ENCODE measurements at places on chromosomes 11 and 22.
A peak's percentile ranks its signal among the peaks of the same experiment; 100 is the strongest.

DNA sequence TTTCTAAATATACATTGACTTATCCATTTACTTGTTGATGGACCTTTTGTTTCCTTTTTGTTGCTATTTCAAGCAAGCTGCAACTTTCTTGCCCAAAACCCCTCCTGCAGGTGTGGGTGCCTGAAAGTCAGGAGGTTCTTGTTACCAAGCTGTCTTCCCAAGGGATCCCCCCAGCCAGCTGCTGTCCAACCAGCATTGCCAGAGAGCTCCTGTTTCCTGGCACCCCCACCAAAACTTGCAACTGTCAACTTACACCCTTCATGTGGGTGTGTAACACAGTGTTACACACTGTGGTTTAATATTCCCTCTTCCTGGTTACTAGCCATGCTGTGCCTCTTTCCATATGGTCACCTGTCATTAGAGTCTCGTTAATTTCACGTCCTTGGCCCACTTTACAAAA lies 1.6 kb upstream of the KRTAP5-1 start:
- DNase-seq = no peak

GRCh38 chr11:94740083-94741021 lies 27.8 kb upstream of the AMOTL1 start:
- DNase-seq = peak; percentile 21

DNA sequence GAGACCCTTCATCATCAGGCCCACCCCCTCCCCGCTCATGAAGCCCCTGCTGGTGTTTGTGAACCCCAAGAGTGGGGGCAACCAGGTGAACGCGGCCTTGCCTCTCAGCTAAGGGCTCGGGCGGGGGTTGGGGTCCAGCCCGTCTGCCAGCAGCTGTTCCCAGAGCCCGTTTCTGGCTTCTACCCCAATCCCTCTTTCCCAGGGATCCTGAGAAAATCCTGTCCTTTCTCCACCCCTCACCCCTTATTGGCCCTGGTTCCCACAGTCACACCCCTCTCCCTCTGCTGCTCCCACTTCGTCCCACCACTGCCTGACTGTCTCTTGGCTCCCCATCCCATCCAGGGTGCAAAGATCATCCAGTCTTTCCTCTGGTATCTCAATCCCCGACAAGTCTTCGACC lies 9.4 kb upstream of the MDK start:
- no peak for DNase-seq

DNA sequence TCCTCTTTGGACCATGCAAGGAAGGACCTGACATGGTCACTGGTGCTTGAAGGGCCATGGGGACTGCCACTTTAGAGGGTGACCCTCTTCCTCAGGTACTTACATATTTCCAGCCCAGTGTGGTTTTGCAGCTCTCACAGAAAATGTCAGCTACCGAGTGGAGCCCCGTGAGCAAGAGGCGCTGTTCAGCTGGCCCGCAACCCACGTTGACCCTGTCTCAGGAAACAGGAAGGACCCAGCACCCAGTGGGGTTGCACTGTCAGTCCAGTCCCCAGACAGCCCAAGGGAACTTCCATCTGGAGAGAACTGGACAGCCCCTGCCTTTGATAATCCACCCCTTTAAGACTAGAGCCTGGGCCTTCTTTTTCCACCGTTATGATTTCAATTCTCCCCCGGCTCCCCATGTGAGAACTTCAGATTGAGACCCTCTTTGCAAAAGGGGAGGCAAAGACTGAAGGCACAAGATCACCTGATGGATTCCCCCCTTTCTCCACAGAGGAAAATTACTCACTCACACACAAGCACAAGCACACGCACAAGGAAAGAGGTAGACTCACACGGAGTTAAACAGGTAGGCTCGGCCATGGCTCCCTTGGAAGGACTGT lies 3.4 kb downstream of the YPEL4 start:
- DNase-seq = no peak

GRCh38 chr11:20618083-20618482 lies 18.7 kb downstream of the SLC6A5 start:
- DNase-seq = no peak

DNA sequence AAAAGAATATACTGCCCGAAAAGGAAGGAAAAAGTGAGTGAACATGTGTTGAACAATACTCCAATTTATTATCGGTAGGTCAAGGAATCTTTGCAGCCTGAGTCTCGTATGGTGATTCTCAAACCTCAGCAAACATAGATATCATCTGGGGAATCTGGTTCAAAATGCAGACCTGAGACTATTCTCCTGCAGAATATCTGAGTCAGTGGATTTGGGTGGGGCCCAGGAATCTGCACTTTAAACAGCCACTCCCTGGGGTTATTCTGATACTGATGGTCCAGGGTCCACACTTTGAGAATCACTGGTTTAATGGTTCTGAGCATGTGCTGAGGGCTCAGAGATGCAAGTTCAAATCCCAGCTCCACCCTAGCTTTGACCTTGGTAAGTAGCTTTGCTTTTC lies 53.6 kb upstream of the GRK3 start:
- no peak for DNase-seq

DNA sequence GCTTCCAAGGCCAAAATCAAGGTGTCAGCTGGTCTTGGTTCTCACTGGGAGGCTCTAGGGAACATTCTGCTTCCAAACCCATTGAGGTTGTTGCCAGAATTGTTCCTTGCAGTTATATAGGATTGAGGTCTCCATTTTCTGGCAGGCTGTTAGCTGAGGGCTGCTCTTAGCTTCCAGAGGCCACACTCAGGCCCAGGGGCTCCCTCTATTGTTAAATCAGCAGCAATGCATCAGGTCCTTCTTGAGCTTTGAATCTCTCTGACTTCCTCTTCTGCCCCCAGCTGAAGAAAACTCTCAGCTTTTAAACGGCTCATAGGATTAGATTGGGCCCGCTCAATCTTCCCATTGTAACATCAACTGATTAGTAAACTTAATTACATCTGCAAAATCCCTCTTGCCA lies 39.3 kb upstream of the BSX start:
- no peak for DNase-seq

GRCh38 chr11:20360650-20361049 lies 2.9 kb upstream of the HTATIP2 start:
- DNase-seq = no peak

- DNase-seq = no peak
These were observed 99.9 kb downstream of the MED15 start for GRCh38 chr22:20607157-20607907.

DNA sequence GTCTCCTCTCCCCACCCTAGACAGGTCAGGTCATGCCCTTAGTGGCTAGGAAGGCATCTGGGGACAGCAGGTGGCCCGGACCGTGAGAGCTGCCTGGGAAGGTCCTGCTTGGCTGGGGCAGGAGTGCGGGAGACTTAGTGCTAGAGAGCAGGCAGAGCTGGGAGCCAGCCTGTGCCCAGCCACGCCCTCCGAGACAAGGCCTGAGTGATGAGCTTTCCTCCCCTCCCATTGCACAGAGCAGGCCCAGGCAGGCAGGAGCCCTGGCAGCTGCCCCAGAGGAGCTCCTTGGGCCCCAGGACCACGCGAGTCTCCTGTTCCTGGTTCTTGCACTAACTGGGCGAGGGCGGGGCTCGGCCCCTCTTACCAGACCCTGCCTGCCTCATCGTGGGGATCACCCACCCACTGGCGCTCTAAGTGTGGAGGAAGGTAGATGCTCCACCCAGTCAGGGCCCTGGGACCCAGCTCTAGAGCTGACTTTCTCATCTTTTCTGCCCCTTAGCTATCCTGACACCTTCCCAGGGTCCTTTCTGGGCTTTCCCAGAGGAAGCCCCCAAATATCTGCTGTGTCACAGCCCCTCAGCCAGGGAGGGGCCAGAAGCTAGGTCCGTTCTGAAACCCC lies 44.9 kb downstream of the MACROD1 start:
- peak; percentile 59 for DNase-seq

DNA sequence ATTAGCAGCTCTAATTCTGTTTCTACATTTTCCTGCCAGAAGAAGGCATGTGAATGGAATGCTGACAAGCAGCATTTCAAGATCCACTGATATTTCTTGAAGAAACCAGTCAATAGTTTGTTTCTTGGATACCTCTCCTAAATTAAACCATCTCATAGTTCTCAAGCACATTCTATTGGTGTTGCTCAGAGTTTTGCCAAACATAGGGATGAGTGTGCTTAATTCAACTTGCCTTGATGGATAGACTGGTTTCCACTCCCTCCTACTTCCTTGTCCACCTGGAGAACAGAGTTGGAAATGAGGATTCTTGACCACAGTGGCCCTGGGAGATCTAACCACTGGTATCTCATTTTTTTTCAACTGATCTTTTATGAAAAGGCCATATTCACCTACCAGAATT lies 29.8 kb upstream of the DDX10 start:
- DNase-seq = no peak

GRCh38 chr11:35337136-35337913 lies 82.0 kb downstream of the SLC1A2 start:
- DNase-seq = peak; percentile 70

DNA sequence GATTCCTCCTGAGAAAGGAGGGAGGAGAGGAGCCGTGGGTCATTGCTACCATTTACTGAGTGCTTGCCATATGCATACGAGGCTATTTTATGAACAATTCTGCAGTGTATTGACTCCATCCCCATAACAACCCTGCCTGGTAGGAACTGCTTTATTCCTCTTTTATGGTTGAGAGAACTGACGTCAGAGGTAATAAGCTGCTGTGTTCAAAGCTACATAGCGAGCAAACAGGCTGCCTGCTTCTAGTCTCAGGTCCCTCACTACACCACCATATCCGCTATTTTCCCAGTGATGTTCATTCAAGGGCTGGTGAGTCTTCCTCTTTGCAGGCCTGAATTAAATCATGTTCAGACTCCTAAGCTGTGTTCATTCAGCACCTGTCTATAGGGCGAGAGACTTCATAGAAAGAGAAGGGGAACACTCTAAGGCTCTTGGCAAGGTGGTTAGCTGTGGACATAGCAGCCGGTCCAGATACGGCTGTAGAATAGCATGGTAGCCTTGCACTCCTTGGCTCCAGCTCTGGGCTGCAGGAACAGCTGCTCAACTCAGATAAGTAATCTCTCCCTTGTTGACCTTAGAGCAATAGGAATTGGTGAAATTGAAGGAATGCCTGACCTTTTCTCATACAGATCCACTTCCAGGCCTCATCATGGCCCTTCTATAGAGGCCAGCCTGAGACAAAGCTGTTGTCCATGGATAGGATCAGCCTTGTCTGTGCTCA lies 82.6 kb downstream of the MICAL2 start:
- DNase-seq = no peak

GRCh38 chr22:32684148-32684821 lies 117.2 kb upstream of the TIMP3 start:
- no peak for DNase-seq

- DNase-seq = no peak
These were observed 19.7 kb downstream of the FLI1 start for GRCh38 chr11:128713595-128713994.

DNA sequence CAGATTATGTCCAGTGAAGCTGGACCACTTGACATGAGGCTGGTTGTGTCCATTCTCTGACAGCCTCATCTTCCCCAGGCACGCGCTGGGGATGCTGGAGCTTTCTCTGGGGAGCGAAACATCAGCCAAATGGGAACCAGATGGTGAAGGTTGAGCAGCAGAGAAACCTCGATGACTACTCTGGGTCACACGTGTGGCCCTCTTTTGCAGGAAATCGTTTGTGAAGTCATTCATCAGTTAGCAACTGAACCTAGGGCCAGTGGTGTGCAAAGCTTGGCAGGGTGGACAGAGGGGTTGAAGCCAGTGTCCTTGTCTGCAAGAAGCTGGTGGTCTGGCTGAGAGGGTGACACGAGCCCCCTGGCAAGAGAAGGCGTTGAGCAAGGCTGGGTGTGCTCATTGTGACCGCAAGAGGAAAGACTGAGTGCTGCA lies 109.8 kb downstream of the ZBTB16 start:
- DNase-seq = no peak

GRCh38 chr11:63951779-63952536 lies 13.2 kb downstream of the NAA40 start:
- DNase-seq = no peak

GRCh38 chr11:19756675-19757475 lies 44.2 kb downstream of the NAV2 start:
- DNase-seq = no peak

GRCh38 chr11:13620063-13620462 lies 48.4 kb upstream of the FAR1 start:
- DNase-seq = no peak

All from T1000 (cell line).